ENCODE measurements at places on chromosomes 12 and 14. TPM values are rescaled to one million over a fixed set of nuclear protein-coding genes. Genes with fewer than 3 reads are reported as not detected.
A peak's percentile ranks its signal among the peaks of the same experiment; 100 is the strongest.

The PAH gene
- not detected for total RNA-seq

The VWF gene
- total RNA-seq = 0.29 TPM

The ARF3 gene
- 51.9 TPM for total RNA-seq

DNA sequence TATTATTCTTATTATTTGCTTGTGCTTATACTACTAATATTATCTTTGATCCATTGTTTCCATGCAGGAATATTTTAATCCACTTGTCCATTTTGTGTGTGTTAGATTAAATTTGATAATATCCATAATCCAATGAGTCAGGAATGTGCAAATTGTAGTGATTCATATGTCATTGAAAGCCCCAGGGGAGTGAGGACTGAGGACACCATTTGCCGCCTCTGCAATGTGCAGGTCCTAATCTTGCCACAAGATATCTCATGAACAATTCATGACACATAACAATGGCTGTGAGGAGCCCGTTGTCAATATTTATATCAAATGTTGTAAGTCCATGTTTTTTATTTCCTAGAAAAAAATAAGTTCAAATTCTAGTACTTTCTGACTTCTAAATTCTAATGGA lies 250.5 kb downstream of the ZFP36L1 start:
- peak overlapping the region; percentile 77 for H3K27ac ChIP-seq
- no peaks in the 10 kb centered on the region for H3K36me3 ChIP-seq
- H3K4me3 ChIP-seq = no peak overlapping the region
- DNase-seq = no peak

GRCh38 chr12:1533205-1533601 lies 61.2 kb downstream of the FBXL14 start:
- H3K36me3 ChIP-seq = no peaks in the 10 kb centered on the region
- peak overlapping the region; percentile 55 for H3K27ac ChIP-seq
- peaks cover 48% of the 10 kb centered on the region for H3K4me1 ChIP-seq
- DNase-seq = peak; percentile 92

The GPD1 gene
- total RNA-seq = under 0.01 TPM

GRCh38 chr12:71085575-71085974 lies 72.2 kb downstream of the TSPAN8 start:
- H3K27ac ChIP-seq = no peak overlapping the region
- DNase-seq = no peak
- H3K4me3 ChIP-seq = no peak overlapping the region
- no peaks in the 10 kb centered on the region for H3K27me3 ChIP-seq
- H3K4me1 ChIP-seq = no peaks in the 10 kb centered on the region

- H3K4me1 ChIP-seq = peaks cover 31% of the 10 kb centered on the region
- H3K27me3 ChIP-seq = no peaks in the 10 kb centered on the region
- no peak overlapping the region for H3K4me3 ChIP-seq
Observed at GRCh38 chr14:71621276-71621675, 311.0 kb upstream of the RGS6 start.

The PMCH gene
- not detected for total RNA-seq

GRCh38 chr12:92945659-92946220 lies 16.6 kb upstream of the EEA1 start:
- H3K4me1 ChIP-seq = peaks cover 14% of the 10 kb centered on the region
- no peaks in the 10 kb centered on the region for H3K27me3 ChIP-seq
- H3K36me3 ChIP-seq = no peaks in the 10 kb centered on the region
- no peak overlapping the region for H3K27ac ChIP-seq

GRCh38 chr12:11669348-11669747 lies 19.9 kb downstream of the ETV6 start:
- no peaks in the 10 kb centered on the region for H3K36me3 ChIP-seq
- no peaks in the 10 kb centered on the region for H3K27me3 ChIP-seq
- DNase-seq = no peak
- no peak overlapping the region for H3K4me3 ChIP-seq
- H3K4me1 ChIP-seq = peaks cover 9% of the 10 kb centered on the region
- H3K27ac ChIP-seq = no peak overlapping the region

GRCh38 chr12:105107171-105107493 lies 399 bp upstream of the WASHC4 start:
- H3K4me1 ChIP-seq = peaks cover 26% of the 10 kb centered on the region
- DNase-seq = peak; percentile 67
- H3K4me3 ChIP-seq = peak overlapping the region; percentile 94
- peaks cover 7% of the 10 kb centered on the region for H3K36me3 ChIP-seq
- peak overlapping the region; percentile 85 for H3K27ac ChIP-seq

The SLC8A3 gene
- under 0.01 TPM for total RNA-seq

DNA sequence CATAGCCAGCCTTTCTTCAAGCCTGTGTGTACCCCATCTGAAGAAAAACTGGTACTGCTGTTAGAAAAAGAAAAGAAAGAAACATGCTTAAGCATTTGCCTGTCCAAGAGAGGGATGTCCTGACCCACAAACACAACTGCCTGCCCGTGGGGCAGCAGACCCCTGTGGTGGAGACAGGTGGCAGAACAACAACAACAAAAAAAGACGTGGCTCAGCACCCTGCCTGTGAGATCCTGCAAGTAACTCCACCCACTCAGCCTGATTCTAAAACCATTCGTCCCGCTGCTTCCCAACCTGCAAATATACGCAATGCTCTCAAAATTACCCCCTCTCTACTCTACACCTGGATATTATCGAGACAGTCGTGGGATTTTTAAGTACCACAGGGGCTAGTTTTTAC lies 64.9 kb upstream of the ZDHHC17 start:
- no peak for DNase-seq
- no peaks in the 10 kb centered on the region for H3K36me3 ChIP-seq
- no peak overlapping the region for H3K27ac ChIP-seq
- no peak overlapping the region for H3K4me3 ChIP-seq
- H3K27me3 ChIP-seq = no peaks in the 10 kb centered on the region

DNA sequence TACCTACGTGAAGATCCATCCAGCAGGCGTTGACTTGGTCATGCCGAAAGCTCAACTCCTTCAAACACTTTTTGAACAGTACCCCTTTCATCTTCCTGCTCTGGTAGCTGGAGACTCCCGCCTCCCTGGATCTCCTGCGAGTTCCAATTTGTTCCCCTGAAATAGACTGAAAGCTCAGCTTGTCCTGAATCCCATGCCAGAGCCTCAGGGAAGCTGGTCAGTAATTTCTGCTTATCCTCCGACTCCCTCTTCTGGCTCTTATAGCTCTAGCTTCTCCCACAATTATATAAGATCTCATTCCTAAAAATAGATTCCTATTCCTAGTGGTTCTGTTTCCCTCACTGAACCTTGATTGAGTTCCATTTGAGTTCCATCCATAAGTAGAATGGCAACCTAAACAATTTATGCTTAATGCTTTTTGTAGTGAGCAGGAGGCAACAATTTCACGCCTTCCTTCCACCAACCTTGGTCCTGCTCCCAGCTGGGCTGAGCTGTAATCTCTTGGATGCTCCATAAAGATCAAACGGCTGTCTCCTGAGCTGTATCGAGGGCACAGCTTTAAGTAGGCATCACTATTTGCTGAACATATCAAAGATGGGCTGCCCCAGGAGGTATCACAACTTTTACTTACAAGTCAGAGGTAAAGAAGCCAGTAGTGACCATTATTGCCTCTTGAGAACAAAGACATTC lies 8.0 kb upstream of the TMEM132C start:
- no peaks in the 10 kb centered on the region for H3K4me1 ChIP-seq
- H3K27me3 ChIP-seq = no peaks in the 10 kb centered on the region
- no peaks in the 10 kb centered on the region for H3K36me3 ChIP-seq

GRCh38 chr12:118290130-118290529 lies 82.6 kb downstream of the TAOK3 start:
- no peaks in the 10 kb centered on the region for H3K4me1 ChIP-seq
- H3K36me3 ChIP-seq = no peaks in the 10 kb centered on the region
- DNase-seq = no peak
- no peak overlapping the region for H3K4me3 ChIP-seq
- H3K27me3 ChIP-seq = no peaks in the 10 kb centered on the region

DNA sequence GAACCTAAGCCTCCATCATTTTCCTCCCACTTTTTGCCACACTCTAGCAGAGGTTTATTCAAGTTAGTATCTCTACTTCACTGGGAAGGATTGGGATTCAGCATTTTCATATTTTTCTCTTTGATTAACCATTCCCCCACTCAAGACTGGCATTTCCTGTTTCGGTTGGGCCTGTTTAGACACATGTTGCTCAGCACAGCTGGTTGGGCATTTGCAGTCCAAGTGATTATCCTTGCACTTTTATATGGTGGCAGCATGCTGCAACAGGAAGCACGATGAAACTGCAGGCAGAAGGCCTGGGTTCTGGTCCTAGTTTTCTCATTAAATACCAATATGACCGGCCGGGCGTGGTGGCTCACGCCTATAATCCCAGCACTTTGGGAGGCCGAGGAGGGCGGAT lies 182.9 kb upstream of the GRIN2B start:
- no peaks in the 10 kb centered on the region for H3K36me3 ChIP-seq
- H3K27ac ChIP-seq = no peak overlapping the region
- no peak overlapping the region for H3K4me3 ChIP-seq
- H3K4me1 ChIP-seq = no peaks in the 10 kb centered on the region

GRCh38 chr12:100706033-100706432 lies 88.5 kb upstream of the ANO4 start:
- H3K4me1 ChIP-seq = no peaks in the 10 kb centered on the region
- no peak overlapping the region for H3K4me3 ChIP-seq
- no peaks in the 10 kb centered on the region for H3K36me3 ChIP-seq
- DNase-seq = no peak
- no peak overlapping the region for H3K27ac ChIP-seq

DNA sequence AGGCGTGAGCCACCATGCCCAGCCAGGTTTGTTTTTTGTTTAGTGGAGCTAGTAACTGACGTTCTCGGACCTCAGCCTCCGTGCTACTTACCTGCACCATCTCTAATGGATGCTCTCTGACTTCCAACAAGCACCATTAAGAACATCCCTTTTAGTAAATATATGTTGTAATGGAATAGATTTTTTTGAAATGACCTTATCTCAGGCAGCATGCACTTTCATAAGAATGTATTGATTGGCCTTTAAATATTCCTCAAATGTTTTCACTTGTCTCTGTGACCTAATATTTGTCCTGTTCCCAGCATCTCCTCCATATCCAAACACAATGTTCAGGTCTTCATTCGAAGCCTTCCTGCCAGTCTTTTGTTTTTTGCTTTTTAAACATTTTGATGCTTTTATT lies 51.7 kb downstream of the PLXNC1 start:
- DNase-seq = no peak
- H3K4me3 ChIP-seq = no peak overlapping the region
- no peaks in the 10 kb centered on the region for H3K4me1 ChIP-seq
- H3K27me3 ChIP-seq = peaks cover 16% of the 10 kb centered on the region
- no peaks in the 10 kb centered on the region for H3K36me3 ChIP-seq

The OR6S1 gene
- total RNA-seq = not detected

The CAPZA3 gene
- not detected for total RNA-seq
